KBM-7 (cell line): ENCODE measurements at places on chromosomes 1 and 21.

GRCh38 chr1:40981691-40982448, 2.4 kb downstream of the CTPS1 start:
- no peak for DNase-seq

DNA sequence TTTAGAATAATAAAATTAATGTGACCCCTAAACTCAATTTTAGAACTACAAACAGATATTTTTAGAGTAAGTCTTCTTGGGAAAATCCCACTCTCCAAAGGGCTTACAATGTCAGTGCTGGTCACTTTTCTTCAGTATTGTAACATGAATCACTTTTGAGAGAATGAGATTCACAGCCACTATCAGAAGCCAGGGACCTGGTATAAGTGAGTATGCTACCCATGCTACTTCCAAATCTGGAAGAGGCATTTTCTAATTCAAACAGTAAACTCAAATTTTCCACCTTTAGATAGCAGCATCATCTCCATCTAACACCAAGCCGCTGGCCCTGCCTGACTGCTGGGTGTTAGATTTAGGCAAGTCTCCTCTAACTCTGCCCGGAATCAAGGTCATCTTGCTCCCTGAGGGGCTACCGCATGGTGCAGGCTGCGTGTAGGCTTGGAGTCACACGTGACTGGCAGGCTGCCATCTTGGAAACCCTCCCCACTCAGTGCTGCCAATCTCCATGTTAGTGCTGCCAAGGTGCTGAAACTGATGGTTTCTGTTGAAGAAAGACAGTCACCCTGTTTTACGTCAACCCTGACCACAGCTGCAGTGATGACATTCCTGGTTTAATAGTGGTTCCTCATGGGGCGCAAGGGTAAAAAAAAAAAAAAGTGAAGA, 882.9 kb upstream of the B3GALT2 start:
- no peak for DNase-seq

DNA sequence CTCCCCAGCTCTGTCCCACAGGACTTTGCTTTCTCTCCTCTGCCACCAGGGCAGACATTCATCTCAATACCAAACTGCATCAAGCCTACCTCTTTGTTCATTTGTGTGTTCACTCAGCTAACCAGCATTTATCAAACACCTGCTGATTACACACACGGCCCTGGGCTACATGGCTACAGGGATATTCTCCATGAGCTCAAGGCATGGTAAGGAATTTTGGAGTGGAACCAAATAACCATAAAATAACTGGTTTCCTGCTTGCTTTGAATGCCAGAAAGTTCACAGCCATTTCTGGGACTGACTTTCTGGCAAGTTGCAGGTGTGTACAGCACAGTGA, 54.6 kb downstream of the LDLRAD2 start:
- DNase-seq, result no peak

GRCh38 chr1:202151045-202151444, 6.5 kb upstream of the ARL8A start:
- DNase-seq, result no peak

DNA sequence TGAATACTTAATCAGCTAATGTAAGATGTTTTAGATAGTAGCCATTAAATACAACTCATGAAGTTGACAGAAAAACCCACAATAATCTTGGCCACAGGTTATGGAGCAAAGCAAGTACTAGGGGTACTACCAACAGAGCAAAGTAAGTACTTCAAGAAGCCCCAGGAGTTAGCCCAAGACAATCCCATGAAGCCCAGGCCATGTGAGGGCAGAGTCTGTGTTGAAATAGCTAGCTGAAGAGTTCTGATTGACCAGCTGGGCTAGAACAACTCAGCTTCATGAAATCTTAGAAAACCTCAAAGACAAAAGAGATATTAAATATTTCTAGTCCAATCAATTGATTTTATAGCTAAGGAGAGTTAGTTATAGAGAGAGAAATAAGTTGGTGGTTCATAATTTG, 212.9 kb upstream of the HOOK1 start:
- DNase-seq, result no peak

DNA sequence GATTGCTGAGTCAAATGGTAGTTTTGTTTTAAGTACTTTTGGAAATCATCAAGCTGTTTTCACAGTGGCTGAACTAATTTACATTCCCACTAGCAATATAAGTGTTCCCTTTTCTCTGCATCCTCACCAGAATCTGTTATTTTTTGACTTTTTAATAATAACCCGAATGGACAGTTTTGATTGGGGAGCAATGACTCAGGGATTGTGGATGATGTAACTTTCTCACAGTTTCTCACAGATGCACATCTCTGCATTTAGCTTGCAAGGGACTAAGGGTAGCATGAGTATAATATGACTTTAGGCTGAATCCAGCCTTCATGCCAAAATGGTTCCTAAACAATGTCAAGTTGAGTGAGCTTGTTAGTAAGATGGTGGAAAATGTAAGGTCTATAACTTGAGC, 90.2 kb downstream of the C4BPA start:
- DNase-seq, result no peak

DNA sequence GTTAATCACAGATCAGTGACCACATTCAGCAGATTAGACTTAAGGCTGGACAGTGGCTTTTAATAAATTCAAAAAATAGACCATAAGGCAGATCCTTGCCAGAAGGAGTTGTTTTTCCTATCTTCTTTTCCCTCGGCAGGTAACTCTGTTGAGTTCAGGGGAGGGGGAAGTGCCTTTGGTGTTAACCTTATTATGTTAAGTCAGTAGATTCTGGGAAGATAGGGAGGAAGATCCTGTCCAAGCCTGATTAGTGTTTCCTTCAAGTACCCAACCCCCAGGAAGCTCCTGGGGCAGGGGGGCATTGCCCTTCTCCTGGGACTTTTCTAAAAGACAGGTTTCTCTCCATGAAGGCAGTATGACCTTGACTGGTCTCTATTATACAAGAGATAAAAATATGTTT, 87.4 kb downstream of the ELAVL4 start:
- no peak for DNase-seq

GRCh38 chr1:156080241-156080862, 1.9 kb downstream of the MEX3A start:
- no peak for DNase-seq

DNA sequence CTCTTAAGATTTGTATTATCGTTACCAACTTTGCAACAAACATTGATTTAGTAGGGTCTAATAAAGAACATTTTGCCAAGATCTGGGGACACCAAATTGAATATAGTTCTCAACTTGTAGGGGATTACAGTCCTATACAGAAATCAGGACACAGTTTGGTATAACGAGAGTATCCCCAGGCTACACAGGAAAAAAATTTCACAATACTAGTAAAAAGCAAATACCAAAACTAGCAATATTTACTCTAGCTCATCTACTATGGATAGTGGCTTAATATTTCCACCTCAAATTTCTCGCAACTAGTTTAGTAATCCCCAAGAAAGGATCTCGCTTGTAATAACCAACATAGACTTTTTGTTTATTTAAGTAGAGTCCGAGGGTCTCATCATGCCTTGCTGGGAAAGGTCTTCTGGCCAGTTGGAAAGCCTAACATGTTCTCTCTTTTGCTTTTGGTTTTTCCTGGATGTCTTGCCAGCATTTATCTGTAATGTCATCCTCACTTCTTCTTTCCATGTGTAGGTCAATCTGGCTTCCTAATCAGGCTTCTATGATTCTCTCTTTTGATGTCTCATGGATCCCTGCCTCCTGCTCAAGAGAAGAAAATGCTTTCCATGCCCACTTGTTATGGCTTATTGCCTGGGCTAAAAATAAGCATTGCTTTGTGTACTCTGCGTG, 104.7 kb upstream of the KCNK2 start:
- no peak for DNase-seq

DNA sequence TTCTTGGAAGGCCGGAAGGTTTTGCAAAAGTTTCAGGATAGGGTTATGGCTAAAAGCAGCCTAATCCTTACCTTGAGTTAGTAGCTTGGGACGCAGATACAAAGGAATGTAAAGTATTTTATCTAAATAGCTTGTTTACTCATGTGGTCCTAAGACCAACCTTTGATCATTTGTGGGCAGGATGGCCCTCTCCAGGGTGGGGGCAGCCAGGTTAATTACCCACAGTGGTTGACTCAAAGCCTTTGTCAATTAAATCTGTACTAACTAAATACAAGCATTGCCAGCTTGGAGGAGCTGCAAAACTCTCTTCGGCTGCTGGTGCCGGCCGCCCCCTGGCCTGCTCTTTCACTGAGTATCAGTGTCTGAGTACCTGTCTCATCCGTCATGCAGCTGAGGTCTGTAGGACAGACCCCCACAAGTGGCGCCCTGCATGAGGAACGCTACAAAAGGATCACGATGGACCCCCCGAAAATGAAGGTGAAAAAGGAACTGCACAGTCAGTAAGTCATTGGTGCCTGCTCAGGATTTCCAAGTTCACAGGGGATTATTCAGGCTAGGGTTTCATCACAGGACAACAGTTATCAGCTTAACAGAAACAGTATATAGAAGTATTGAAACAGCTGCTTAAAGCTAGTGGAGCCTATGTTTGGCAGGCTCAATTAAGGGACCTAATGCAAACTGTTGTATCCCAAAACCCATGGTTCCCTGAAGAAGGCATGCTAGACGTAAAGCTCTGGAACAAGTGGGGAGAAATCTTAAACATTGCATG, 212.5 kb upstream of the MAP1LC3C start:
- no peak for DNase-seq

DNA sequence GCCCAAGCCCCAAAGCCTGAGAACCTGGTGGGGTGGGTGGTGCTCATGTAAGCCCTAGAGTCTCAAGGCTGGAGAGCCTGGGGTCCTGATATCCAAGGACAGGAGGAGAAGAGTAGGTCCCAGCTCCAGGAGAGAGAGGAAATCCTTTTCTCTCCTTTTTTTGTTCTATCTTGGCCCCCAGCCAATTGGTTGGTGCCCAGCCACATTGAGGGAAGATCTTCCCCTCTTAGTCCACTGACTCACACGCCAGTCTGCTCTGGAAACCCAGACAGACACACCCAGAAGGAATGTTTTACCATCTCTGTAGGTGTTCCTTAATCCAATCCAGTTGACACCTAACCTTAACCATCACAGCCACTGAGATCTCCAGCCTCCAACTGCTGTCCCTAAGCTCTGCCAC, 16.2 kb upstream of the LIN9 start:
- no peak for DNase-seq

DNA sequence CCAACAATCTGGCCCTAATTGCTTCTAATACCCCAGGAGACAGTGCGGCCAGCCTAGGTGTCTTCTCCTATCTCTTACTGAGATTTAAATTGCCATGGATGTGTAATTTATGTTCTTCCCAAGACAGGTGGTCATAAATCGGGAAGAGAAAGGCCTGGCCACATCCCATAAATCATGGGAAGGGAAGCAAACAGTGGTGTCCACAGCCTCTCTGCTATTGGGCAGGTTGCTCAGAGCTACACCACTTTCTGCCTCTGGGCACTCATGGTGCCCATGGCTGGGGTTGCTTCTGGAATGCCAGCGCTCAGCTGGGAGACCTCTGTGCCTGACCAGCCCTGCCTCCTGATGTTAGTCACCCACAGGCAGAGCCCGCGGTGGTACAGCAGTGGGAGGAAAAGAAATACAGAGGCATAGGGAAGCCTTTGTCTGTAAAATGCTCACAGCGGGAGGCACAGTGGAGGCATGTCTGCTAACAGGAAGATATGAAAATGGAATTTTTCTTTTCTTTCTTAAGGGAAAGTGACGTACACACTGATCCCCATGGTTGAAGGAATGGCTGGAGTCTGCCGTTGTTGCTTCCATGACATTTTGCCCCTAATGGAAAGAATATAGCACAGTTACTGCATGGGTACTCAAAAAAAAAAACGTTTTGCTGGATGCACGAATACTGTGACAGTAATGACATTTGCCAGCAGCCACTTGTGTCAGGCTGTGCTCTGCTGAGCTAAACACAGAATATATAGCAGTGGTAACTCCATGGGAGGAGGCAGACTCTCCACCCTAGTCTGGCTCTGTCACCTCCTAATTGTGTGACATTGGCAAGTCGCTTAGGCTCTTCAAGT, 21.9 kb downstream of the MTARC1 start:
- DNase-seq, result no peak

DNA sequence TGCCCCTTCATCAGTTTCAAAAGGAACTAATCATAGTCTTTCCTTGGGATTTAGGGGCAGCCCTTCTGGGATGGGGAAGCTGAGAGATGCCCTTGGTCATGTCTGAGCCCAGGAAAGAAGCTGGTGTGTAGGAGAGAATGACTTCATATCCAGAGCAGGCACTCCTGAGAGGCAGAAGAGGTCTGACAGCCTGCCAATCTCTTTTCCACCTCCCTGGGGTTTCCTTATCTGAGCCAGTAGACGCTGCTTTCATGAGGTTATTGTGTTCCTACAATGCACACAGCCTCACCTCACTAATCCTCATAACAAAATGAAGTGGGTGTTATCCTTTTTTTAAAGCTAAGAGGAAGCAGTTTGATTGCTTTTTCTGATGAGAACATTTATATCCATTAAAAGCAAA, 14.1 kb downstream of the ROR1 start:
- no peak for DNase-seq

GRCh38 chr21:15159382-15160020, 94.7 kb upstream of the NRIP1 start:
- DNase-seq, result no peak

GRCh38 chr1:202367271-202367670, 18.8 kb downstream of the PPP1R12B start:
- DNase-seq, result no peak

DNA sequence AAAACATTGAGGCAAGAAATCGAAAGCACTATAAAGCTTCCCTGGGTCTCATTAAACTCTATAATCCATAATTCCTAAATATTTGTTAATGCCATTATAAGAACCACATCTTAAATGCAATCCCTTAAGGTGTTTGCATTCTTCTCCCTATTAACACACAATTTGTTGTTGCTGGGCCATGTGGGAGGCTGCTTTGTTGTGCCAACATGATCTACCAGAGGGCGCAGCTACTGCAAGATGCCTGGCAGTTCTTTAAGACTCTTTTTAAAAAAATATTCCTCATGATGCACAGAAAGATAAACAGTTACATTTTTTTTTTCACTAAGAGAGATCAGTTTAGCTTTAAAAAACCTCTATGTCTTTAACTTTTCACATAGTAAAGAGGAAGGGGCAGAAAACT, 39.0 kb upstream of the BCAS2 start:
- no peak for DNase-seq

DNA sequence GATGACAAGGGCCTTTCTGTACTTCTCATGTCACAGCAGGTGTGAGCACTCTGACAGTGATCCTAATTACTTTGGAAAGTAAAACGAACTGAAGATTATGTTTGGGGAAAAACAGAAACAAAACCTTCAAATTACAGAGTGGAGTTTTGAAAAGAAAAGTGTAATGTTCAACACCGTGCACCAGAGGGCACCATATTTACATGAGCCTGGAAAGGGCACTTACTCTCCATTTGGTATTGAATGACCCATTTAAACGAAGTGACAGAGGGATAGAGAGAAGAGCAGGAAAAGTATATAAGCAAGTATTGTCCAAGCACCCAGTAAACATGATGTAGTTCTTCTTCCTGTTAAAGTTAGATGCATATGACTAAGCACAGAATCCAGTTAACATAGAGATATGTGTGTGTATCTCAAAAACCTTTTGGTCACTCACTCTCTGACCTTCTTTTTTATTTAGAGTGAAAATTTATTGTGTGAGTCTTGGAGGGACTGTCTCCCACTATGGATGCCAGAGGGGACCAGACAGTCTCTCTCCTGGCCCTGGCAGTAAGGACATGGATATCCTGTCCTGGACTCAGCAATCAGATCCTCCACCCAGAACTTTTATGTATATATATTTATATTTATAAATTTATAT, 3.8 kb upstream of the RGSL1 start:
- DNase-seq, result peak; percentile 64
